Fibroblast of villous mesenchyme (primary cell): ENCODE measurements at places on chromosomes 3 and 15. TPM values are rescaled to one million over a fixed set of nuclear protein-coding genes. Genes with fewer than 3 reads are reported as not detected.

The BLM gene
- total RNA-seq = 4.8 and 6.0 TPM in 2 replicates

The TMEM158 gene
- total RNA-seq = 22.9 and 46.7 TPM in 2 replicates

The EPHB3 gene
- total RNA-seq = 2.2 and 3.5 TPM in 2 replicates

The ANKRD63 gene
- total RNA-seq = not detected in 2 replicates

DNA sequence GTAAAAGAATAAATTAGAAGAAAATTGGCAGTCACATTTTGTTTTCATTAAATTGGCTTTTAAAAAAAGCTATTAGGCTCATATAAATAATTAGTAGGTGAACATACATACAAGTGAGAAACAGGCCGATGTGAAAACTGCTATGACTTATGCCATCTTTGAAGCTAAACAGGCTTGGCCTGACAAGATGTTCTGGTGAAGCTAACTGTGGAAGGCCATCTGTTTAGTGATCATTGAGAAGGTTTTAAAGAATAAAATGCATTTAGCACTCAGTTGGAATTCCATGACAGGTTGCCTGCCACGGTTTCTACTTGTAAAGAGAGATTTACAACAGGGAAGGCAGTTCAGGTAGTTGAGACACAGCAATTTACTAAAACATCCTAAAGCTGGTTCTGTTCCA, 264.0 kb upstream of the AGTR1 start:
- no peak for DNase-seq

- DNase-seq = peak; percentile 36
These were observed 713.3 kb upstream of the EPHA6 start for GRCh38 chr3:96101006-96101560.

- no peak for DNase-seq
These were observed 94.4 kb downstream of the ANP32A start for GRCh38 chr15:68726246-68726645.

GRCh38 chr15:41914411-41914810, 20.6 kb upstream of the SPTBN5 start:
- no peak for DNase-seq

GRCh38 chr3:119534296-119534695, 25.1 kb downstream of the CD80 start:
- DNase-seq = no peak

DNA sequence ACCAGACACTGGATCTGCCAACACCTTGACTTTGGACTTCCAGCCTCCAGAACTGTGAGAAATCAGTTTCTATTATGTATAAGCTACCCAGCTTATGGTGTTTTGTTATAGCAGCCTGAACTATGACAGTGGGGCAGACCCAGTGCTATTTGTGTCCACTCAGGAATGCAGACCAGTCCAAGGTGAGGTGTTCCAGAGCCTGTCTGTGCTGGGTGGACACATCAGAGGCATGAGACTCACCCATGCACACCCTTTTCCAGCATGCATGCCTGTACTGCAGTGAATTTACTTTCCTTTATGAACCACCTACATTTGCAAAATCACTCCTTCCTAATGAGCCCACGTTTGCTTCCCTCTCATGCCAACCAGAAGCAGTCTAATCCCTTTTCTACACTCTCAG, 27.6 kb upstream of the DET1 start:
- DNase-seq = no peak

GRCh38 chr3:149114458-149114857, 15.0 kb upstream of the HPS3 start:
- DNase-seq = no peak

- no peak for DNase-seq
These were observed 14.6 kb upstream of the PRKCD start for GRCh38 chr3:53146319-53146891.

GRCh38 chr3:72262736-72263135, 477.8 kb upstream of the PROK2 start:
- no peak for DNase-seq

DNA sequence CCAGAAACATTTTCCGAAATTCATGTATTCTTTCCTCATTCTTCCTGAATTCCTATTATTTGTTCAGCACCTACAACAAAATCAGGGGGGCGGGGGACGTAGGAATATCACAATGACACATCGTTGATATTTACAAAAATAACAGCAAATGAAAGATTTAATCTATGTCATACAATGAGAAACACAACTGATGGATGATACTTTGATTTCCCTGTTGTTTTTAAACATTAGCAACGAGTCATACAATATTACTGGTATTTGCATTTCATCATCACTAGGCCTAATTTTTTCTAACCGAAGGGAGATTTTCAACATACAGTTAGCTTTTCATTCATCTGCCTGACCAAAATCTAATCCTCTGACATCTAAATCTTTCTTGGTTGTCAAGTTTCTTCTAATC, 45.3 kb upstream of the INO80 start:
- peak; percentile 55 for DNase-seq
